ENCODE measurements at places on chromosomes 6 and 20. TPM values are rescaled to one million over a fixed set of nuclear protein-coding genes. Genes with fewer than 3 reads are reported as not detected.
A peak's percentile ranks its signal among the peaks of the same experiment; 100 is the strongest.

GLP1R gene
- not detected for total RNA-seq

RAB44 gene
- total RNA-seq = not detected

POM121L2 gene
- not detected for total RNA-seq

GRM1 gene
- total RNA-seq = not detected

SPACA1 gene
- total RNA-seq = not detected

WFDC12 gene
- not detected for total RNA-seq

SLC26A8 gene
- under 0.01 TPM for total RNA-seq

HFE gene
- total RNA-seq = 6.2 TPM

HRH3 gene
- not detected for total RNA-seq

KIAA1755 gene
- 0.05 TPM for total RNA-seq

MDC1 gene
- 12.5 TPM for total RNA-seq

MYMX gene
- 0.23 TPM for total RNA-seq

GGTLC1 gene
- not detected for total RNA-seq

DNA sequence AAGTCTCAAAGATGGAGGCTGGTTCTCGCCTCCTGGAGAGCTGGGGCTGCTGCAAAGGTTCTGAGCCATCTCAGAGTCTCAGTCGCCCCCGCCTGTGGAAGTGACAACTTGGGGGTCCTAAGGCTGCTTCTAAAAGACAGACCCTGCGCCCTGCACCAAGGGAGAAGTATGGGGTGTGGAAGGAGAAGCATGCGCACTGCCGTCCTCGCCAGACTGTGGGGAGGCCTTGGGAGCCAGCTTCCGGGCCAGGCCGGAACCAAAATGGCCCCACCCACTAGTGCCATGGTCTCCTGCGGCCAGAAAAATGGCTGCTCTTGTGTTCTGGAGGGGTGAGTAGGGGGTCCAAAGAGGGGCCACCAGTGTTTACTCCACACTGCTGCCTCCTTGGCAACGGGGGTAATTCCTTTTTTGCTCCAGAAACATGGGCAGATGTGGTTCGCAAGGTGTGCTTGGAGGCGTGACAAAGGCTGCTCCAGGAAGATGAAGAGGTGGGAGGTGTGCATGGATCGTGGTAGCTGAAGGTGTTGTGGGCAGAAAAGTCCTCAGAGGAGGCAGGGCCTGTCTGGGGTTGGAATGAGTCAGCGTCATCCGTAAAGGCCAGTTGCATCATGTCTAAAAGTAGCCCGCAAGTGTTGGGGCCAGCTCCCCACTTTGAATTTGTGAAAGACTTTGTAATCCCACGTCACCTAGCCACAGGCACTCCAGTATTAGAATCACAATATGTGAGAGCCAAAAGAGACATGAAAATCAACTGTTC lies 329.8 kb upstream of the SOX4 start:
- no peak for DNase-seq

GRCh38 chr20:5895626-5896025 lies 54.7 kb downstream of the TRMT6 start:
- no peak for DNase-seq

- no peak for DNase-seq
These were observed 84.8 kb upstream of the MRPS10 start for GRCh38 chr6:42302411-42302810.

DNA sequence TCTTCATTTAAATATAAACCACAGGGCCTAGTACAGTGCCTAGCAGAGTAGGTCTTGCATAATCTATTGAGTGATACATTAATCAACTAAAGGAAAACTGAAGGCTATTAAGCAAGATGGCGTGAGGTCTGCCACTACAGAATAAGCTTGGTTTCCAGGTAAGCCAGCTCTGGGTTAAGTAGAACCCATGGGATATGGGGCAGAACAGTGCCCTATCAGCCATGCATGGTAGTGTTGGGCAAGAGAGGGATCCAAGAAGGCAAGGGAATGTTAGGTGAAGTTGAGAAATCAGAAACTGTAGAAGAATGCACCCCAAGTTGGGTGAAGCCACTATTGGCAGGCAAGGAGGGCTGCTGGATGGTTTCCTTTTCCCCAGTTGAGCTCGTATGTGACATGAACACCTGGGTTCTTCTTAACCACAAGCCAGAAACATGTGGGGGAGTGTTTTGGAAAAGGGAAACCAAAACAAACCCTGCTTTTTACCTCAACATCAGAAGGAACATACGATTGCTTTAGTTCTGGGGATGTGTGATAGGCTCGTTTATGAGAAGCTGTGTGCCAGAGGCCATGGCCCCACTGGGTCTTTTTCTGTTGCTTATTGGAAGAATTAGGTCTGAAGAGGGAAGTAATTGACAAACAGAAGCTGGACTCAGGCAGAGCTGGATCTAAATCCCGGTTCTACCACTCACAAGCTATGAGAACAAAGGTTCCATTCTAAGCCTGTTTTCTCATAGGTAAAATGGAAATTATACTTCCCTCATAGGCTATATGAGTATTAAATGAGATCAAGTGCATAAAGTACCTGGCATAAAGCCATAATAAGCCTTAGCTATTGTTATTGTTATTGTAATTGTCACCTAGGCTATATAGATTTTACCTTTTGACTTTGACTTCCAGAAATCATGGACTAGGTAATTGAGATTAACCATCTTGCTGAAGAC lies 33.5 kb downstream of the NEDD9 start:
- peak; percentile 48 for DNase-seq

- peak; percentile 71 for DNase-seq
These were observed 112.1 kb downstream of the DLL1 start for GRCh38 chr6:170178561-170179477.

- DNase-seq = no peak
These were observed at the start of gene C6orf163 for GRCh38 chr6:87344731-87345130. C6orf163 (plus strand) TSS chr6:87344813; CDS start chr6:87345100, 287 bp downstream.

DNA sequence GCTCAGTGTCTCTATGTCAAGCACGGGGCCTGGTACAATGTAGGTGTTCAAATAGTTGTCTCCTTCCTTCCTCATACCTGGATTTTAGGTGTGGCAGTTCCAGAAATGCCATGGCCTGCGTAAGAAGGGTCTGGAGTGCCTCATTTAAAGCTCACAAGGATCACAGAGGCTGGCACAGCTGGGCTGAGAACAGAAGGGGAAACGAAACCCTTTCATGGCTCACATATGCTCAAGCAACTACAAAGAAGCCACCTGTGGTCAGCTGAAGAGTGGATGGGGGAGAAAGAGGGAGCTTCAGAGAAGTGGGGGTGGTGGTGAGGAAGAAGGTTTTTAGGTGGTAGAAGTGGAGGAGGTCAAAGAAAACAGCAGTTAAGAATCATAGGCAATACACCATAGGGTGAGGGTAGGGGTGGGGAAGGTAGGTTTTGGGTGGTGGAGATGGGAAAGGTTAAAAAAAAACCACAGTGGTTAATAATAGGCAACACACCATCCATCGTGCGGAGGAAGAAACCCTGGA lies 17.0 kb upstream of the TOP1 start:
- no peak for DNase-seq

GRCh38 chr6:170297576-170298330 lies 6.9 kb upstream of the DLL1 start:
- no peak for DNase-seq

- peak; percentile 73 for DNase-seq
These were observed 601.2 kb upstream of the ARID1B start for GRCh38 chr6:156175971-156176421.

DNA sequence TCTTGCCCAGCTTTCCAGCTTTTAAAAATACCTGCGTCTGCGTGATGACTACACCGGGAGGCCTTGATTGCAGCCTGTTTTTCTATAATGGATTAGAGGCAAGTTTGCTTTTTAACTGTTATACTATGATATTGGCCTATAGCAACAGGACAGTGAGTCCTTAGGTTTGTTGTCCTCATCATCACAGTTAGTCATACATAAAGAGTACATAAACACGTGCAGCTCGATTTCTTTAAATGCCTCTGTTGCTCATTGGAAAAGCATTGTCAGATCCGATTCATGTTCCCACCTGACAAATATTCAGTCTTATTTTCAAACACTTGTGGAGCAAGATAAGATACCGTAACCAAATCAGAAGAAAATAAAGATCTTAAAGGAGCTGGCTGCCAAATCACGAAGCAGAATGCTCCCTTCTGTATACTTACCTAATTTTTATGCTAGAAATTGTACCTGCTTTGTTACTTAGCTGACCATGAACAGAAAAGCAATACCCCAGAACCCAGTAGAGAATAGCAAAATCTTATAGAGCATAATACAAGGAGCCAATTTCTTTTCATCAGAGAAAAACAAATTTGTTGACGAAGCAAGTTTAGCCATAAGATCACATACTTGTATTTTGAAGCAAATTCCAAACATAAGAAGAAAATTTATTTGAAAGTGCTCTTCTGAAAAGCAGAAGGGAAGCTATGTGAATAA lies 100.4 kb downstream of the TMEM200A start:
- no peak for DNase-seq

DNA sequence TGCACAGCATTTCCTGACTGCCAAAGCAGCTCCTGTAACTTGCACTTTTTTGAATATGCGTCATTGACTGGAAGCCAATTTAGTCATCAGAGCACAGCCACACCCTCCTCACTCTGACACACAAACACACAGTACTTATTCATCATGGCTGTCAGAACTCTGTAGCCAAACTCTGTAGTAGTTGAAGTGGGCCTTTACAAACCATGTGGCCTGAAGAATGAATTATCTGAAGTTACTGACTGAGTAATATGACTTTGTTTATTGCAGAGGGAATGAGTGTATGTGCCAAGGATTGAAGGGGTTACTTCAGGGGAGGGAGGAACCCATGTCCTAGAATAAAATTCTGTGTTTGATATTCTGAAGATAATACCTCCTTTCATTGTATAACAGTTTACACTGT lies 102.7 kb downstream of the FIG4 start:
- peak; percentile 92 for DNase-seq

- DNase-seq = peak; percentile 96
These were observed 37.5 kb downstream of the LAMA4 start for GRCh38 chr6:112216662-112217551.

DNA sequence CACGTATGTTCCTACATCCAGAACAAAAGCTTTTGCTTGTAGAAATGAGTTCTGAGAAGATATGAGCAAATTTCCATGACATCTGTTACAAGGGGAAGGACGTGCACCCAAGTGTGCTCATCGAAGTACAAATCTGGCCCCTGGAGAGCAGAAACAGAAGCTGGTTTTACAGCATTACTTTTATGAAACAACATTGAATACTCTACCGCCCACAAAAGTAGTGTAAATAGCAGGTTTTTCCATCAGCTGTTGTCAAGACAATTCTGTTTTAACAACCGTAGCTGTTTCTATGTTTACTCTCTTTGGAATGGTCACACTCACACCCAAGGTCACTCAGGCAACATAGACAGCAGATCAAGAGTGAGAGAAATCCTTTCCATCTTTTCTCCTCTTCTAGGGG lies 114.2 kb upstream of the SSTR4 start:
- DNase-seq = no peak

GRCh38 chr20:32603046-32603726 lies 18.1 kb upstream of the NOL4L start:
- no peak for DNase-seq

DNA sequence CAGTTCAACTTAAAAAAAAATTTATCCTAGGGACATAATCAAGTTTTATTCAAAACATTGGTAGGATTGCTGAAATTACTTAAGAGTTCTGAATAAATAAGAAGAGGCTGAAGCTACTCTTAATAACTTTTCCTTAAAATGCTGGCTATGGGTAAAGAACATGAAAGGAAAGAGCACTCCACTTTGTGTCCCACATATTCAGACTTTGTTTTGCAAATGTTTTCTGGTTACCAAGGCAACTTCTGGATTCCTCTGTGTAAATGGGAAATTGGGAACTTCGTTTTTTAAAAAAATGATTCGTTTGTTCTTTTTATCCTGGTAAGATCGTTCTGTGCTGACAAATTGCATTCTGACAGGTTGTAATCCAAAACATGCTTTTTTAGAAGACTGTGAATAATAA lies 115.0 kb downstream of the KIF6 start:
- DNase-seq = no peak

DNA sequence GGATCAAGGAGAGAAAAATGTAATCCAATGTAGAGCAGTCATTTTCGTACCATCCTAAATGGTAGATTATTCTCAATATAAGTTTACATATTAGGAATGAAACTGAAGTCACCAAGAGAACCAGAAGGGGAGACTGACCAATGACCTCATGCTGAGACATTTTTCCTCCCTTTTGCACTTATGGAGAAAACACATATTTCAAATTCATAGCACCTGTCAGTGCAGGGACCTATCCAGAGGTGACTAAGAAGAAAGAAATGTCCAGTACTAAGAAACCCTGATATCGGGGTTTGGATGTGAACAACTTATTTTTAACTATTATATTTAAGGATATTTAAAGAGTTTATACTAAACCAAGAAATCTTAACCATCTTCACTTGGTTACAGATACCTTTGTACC lies 16.6 kb upstream of the LYRM2 start:
- no peak for DNase-seq

GRCh38 chr6:4563877-4564276 lies 212.3 kb upstream of the CDYL start:
- DNase-seq = no peak

- no peak for DNase-seq
These were observed 165.5 kb upstream of the OPRM1 start for GRCh38 chr6:153873541-153873940.

DNA sequence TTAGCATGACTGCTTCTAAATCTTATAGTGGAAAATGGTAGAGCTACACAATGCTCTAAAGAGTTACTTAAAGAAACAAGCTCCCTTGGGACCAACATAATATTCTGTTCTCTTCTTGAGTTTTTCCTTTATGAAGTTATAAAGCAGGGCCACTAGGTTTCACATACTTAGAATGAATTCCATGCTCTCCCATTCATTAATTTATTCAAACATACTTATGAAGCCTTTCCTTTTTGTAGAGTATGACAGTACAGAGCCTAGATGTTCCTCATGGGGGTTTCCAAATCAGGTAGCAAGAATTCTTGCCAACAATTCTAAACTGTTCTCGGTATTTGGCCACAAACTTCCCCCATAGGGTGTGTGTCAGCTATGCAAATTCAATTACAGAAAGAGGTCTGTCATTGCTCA lies 20.6 kb upstream of the FABP7 start:
- DNase-seq = no peak

- no peak for DNase-seq
These were observed 368.6 kb upstream of the CDH4 start for GRCh38 chr20:60883496-60883895.

DNA sequence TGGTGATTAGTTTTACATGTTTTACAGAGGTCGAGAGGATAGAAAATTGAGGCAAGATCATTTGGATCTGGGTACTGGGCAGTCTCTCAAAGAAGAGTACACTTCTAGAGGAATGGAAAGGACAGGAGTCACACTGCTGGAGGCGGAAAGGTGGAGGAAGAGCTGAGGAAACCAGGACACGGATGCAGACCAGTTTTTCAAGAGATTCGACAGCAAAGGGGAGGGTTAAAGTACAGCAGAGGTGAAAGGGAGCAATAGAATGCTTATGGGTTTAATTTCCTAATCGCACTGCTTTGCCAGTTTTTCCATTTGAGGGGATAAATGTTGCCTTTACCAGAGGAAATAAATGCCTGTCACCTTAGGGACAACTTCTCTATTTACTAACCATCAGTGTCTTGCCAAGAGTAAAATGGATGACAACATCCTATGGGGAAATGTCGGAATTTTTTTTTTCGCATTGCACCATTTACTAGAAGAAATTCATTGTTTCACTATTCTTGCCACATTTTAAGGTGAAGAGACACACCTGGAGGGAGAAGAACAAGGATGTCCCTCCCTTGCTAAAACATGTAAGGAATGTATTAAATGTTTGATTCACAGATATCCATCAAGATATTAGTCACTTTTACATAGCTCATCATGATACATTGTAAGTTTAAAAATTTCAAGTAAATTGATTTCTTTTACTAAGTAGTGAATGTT lies 226.6 kb downstream of the COL12A1 start:
- no peak for DNase-seq

Data from dermis blood vessel endothelial cell (primary cell).